ENCODE measurements at places on chromosomes 3 and 15.

GRCh38 chr3:189944285-189945145, 176.2 kb downstream of the P3H2 start:
- no peak for DNase-seq

DNA sequence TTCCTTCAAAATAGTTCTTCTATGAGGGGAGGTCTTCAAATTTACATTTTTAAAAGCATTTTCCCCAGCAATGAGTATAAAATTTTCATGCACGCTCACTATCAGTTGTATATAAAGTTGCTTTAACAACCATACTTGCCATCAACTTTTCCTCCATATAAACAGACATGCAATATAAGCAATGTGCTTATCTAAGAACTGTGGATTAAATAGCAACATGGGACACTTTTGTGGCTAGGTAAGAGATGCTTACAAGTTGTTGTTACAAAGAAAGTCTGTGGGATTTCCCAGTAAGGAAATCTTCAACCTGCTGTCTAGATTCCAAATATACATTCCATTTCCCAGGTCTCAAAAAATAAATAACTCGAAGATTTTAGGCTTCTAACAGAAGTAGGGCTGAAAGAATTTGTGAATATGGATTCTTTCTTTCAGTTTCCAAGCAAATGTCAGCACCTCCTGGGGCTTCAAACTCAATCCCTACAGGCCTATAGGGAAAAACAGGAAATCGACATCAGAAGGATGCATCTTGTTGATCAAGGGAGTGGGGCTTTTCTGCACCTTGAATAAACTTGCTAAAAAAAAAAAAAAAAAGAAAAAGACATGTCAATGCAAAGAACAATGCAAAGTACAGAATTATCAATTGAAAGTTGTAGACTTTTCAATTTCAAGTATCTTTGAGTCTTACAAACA, 16.1 kb downstream of the TNIK start:
- DNase-seq = no peak

DNA sequence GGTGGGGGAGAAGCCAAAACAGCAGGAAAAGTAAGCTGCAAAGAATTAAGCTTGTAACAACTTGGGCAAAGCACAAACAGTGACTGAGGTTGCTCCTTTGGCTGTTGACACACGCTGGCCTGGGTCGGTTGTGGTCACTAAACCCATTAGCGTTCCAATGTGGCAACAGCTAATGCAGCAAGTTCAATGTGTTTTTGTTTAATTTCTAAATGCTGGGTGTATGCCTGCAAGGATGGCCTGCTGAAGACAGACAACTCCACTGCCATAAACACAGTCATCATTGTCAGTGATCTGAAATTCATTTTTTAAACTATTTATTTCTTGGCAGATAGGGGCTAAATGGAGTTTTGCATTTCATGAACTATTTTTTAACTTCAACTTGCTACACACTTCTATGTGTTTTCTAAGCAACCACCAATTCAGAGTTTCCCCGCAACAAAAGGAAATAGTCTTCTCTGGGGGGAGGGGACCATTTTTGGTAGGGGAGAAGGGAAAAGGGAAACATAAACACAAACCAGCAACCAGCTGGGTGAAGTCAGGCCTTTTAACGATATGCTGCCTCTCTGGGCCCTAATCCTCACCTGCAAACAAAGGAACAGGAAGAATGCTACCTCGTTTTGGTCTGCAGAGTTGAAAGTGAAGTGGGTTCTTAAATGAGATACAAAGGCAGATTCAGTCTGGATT, 34.8 kb upstream of the WNT5A start:
- no peak for DNase-seq

DNA sequence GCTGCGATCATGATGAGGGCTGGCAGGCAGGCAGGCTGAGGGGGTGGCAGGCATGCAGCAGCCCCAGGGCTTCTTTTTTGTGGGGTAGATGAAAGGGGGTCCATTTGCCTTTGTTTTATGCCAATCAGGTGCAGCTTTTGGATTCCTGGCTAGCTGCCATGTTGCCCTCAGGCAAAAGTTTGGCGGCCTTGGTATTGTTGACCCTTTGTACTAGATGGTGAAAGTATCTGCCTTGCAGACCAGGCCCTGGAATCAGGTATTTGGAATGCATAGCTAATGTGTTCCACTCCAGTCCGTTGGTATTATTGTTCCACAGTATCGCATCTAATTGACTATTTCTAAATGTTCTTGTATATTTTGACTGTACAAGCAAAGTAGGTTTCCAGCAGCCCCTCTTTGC, 35.0 kb downstream of the EEFSEC start:
- no peak for DNase-seq

DNA sequence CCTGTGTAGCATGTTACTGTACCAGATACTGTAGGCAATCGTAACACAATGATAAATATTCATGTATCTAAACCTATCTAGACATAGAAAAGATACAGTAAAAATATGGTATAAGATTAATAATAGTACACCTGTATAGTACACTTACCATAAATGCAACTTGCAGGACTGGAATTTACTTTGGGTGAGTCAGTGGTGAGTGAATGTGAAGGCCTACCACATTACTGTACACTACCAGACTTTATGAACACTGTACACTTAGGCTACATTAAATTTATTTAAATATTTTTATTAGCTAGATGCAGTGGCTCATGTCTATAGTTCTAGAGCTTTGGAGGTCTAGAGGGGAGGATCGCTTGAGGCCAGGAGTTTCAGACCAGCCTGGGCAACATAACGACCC, 186.6 kb upstream of the ROPN1 start:
- DNase-seq = no peak

- DNase-seq = no peak
Observed at GRCh38 chr3:172315401-172316091, 132.7 kb downstream of the GHSR start.

GRCh38 chr3:129888771-129889170, 4.7 kb downstream of the TMCC1 start:
- no peak for DNase-seq

GRCh38 chr3:32934150-32934742, 17.2 kb upstream of the CCR4 start:
- DNase-seq = peak; percentile 28

DNA sequence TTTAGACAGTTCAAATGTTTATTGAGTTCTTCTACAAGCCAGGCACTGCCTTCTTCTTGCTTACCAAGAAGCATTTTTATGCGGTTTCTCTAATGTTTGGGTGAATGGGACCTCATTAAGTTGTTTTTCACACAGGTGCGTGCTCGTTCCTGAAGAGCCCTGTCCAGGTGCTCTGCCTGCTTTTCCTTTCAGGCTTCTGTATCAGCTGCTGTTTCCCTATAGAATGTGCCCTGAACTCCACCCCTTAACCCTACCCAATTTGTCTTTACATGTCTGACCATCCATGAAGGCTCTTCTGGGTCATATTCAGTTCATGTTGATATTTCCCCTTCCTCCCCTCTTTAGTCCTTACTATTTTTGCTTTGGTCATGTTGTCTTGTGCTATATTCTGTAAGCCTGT, 22.4 kb upstream of the GOLGA6L10 start:
- DNase-seq = no peak

DNA sequence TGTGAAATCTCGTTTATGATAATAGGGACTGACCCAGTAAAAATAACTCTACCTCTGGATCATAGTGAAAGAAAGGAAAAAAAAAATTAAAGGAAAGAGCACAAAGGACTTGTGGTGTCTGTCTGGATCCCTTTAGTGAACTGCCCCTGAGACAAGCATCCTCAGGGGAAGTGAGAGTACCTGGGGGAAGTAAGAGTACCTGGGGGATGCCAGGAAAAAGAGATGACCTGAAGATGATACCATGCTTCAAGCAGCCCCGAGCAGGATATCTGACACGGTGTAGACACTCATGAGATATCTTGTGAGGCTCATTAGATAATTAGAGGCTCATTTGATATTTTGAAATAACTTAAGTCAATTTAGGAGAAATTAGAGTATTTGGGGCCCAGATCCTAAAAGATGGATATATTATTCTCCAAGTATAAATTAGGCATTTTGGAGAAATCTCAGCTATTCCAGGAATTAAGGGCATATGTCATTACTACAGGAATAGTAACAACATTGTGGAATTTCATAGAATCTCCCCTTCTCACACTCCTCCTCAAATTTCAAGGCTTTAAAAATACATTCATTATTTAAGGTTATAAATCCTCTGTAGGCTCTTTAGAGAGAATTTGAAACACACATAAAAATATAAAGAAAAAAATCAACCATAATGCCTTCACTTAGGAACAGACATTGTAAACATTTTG, 36.3 kb upstream of the PSMD6 start:
- DNase-seq = no peak

- DNase-seq = no peak
Observed at GRCh38 chr15:94028809-94029208, 202.6 kb upstream of the MCTP2 start.

GRCh38 chr3:127204841-127205582, 12.1 kb downstream of the PRR23E start:
- no peak for DNase-seq

DNA sequence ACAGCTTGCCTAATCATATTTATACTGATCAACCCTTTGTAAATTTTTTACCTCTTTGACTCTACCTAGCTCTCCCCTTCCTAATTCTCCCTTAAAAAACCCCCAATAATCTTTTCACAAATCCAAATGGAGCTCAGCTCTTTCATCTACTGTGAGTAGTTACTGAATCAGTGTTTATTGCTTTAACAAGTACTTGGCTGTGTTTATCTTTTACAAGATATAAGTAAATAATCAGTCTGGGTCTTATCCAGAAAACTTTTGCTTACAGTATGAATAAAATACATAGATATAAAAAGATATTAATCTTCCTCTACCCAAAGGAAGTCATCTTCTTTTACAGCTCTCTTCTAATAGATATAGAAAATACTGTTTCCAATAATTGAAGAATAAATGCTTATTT, 366.4 kb downstream of the RAP2B start:
- no peak for DNase-seq

DNA sequence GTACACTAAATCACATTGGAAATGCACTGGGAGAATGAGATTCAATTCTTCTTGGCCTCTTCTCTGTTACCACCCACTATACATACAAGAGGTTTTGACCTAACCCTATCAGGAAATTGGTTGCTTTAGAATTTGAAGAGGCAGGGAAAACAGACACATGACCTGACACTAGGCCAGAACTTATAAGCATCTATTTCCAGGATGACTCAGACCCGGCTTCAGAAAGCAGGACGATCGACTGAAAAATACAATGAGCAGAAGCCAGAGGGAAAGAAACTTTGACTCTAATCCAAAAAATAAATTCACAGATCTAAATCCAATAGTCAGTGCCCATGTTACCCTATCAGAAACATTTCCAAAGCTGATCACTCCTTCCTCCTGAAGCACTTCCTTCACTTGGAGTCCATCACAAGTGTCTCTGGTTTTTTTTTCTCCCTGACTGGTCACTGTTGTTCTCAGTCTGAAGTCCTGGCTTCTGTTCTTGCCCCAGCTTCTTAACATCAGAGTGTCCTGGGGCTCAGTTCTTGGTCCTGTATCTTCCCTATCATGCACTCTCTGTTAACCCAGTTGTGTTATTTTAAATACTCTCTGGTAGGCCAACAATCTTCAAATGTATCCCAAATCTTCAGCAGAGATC, 133.6 kb downstream of the P2RY1 start:
- DNase-seq = no peak

GRCh38 chr3:171175741-171176234, 149.3 kb upstream of the SLC2A2 start:
- DNase-seq = no peak

DNA sequence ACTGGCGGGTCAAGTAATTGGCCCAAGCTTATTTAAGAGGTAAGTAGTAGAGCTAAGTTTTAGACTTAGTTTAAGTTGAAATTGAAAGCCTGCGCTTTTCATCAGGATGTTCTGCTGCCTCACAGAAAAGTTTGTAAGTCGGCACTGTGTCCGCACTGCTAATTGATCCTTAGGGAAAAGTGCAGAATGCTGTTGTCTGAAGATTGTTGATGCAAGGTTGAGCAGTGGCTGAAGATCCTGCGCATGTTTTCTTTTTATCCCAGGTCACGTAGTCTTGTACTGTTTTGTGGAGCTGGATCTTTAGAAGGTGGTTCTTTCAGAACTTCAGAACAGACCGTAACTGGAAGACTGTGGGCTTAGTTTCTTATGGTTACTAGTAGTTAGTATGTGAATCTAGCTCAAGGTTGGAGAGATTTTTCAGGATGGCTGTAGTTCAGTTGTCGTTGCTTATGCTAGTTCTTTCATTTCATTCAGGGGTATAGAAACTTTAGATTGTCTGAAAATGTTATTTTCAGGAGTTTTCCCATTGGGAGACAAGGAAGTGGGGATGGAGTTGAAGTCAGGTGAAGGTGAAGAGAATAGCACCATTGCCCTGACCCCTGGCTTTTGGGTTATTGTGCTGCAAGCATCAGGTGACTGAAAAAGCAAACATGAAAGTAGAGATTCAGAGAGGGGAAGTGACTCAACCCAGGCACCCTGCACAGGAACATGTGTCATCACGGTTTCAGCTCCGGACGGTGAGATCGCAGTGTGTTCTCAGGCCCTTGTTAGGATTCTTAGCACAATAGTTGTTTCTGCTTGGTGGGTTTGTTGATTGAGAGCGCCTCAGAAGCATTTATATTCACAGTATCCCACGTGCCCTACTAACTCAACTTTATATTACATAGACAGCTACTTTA, 32.8 kb downstream of the AKAP13 start:
- peak; percentile 82 for DNase-seq

GRCh38 chr15:40075298-40076044, 33.2 kb downstream of the BMF start:
- DNase-seq = no peak

DNA sequence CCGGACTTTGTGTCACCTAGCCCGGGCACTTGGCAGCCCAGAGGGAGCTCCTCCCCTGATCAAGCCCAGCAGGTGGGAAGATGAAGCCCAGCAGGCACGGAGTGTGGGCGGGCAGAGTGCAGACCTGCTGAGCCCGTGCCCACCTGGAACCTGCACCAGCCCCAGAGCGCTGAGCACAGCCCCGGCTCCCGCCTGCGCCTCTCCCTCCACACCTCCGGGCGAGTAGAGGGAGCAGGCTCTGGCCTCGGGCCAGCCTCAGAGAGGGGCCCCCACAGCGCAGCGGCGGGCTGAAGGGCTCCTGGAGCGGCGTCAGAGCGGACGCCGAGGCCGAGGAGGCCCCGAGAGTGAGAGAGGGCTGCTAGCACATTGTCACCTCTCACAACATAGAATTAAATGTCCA, 257.7 kb downstream of the VGLL3 start:
- no peak for DNase-seq
